ENCODE measurements at places on chromosomes 4 and X.

DNA sequence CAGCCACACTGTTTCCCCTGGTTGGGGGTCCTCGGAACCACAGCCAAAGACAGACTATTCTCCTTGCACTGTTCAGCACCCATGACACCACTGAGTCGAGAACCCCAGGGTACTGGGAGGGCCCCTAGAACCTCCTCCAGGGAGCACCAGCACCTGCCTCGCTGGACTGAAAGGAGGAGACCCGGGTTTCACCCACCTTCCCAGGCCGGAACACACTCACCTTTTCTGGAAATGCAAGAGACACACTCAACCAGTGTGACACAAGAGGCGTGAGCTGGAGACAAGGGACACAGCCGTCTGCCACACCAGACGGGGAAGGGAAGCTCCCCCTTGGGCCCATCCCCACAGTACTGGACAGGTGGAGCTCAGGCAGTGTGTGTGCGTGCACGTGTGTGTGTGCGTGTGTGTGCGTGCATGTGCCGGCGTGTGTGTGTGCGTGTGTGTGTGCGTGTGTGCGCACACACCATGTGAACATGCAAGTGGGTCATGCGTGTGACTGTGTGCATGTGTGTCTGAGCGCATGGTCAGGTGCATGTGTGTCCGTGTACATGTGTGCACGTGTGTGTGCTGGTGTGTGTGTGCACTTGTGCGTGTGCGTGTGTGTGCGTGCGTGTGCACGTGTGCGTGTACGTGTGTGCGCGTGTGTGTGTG, 128.8 kb upstream of the NKX1-1 start:
- DNase-seq: no peak

- DNase-seq: no peak
Measured at GRCh38 chrX:17602245-17602644, 135.0 kb upstream of the SCML1 start.

DNA sequence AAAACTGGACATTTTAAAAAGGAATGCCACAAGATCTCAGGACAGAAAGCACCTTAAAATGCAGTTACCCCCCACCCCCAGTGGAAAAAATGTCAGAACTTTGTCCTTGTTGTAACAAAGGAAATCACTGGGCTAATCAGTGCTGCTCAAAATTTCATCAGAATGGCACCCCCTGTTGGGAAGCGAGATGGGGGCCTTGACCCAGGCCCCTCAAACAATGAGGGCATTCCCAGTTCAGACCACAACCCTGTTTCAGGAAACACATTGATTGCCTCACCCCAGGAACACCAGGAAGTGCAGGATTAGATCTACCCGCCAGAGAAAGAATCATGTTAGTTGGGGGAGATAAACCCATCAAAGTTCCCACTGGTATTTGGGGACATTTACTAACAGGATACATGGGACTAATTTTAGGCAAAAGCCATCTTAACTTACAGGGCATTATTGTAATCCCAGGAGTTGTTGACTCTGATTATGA, 16.4 kb downstream of the SPIN2B start:
- DNase-seq: no peak

- no peak for DNase-seq
Measured at GRCh38 chr4:126599746-126600145, 1033.0 kb upstream of the INTU start.

DNA sequence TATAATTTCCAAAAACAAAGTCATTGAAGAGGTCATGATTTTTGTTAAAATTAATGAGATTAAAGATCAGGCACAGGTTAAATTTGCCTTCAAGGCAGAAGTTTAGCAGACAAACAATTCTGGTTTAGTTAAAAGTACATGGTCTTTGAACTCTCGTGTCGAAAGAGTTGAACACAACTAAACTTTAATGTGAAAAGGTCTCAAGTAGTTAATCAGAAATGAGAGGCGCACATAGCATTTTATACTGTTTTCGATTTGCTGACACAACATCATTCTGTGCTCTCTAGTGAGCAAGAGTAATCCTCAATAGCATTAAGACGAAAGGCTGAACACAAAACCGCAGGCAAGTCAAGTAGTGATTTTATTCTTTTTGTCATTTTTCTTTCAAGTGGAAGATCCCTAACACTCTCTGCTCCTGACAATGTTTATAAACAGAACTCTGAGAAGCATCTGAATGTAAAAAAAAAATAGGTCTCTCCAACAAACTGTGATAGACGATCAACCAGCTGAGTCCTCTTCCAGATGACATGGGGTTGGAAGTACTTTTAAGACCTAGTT, 49.8 kb downstream of the SH3RF1 start:
- DNase-seq: no peak

DNA sequence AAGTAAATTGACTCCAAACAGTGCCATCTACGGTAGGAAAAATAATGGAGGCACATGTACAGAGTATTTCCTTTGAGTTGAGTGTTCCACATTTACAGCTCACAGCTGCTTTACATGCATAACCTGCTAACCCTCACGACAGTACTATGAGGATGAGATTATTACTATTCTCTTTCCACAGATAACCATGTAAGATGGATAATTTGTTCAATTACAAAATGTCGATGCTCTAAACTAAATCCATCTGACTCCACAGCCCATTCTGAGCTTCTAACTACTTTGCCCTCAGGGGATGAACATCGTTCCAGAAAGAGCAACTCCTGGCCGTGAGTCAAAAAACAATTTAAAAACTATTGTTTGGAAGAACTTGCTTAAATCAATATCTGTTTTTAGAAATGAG, 330.4 kb upstream of the NWD2 start:
- no peak for DNase-seq

DNA sequence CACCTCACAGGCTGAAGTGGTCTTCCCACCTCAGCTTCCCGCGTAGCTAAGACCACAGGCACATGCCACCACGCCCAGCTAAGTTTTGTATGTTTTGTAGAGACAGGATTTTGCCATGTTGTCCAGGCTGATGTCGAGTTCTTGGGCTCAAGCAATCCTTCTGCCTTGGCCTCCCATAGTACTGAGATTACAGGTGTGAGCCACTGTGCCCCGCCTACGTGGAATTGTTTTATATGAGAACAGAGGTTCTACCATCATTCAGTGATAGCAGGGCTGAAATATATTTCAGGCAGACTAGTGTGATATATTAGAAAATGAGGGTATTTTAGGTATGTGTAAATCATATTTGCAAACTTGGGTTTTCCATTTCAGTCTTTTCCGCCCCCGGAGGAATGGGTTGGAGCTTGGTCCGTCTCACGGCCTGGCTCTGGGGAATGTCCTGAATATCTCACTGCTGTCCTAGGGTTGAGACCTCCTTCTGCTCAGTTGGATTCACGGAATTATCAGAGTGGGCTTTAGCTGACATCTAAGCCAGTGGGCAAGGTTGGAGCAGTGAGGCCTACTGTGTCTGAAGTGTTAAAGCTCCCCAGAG, 19.9 kb downstream of the NSD2 start:
- no peak for DNase-seq

GRCh38 chr4:80253510-80253909, 13.0 kb upstream of the FGF5 start:
- DNase-seq: no peak

DNA sequence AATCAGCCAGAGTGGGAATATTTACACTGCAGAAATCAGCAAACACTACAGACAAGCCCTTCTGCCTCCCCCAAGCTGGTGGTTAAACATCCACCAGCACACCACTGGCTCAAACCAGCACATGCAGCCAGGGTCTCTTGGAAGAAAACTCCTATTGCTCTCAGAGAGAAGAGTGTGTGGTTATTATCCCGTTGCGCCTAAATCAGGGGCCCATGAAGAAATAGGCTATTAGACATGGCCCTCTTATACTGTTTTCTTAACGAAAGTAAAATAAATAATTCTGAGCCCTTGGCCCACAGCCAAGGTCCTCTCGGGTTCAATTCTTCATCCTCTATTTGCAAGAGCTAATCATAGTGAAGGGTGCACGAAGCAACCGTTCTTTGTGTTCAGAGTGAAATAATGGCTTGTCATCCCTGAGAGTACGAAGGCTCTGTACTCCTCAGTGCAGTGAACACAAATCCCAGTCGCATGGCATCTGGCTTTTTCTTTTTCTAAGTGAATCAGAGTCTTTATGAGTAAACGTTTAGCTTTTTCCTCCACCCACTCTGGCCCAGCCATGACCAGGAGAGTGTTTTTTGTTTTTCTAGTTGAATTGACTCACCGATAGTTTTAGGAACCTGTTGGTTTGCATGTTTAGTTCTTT, 33.4 kb upstream of the RBM47 start:
- no peak for DNase-seq

DNA sequence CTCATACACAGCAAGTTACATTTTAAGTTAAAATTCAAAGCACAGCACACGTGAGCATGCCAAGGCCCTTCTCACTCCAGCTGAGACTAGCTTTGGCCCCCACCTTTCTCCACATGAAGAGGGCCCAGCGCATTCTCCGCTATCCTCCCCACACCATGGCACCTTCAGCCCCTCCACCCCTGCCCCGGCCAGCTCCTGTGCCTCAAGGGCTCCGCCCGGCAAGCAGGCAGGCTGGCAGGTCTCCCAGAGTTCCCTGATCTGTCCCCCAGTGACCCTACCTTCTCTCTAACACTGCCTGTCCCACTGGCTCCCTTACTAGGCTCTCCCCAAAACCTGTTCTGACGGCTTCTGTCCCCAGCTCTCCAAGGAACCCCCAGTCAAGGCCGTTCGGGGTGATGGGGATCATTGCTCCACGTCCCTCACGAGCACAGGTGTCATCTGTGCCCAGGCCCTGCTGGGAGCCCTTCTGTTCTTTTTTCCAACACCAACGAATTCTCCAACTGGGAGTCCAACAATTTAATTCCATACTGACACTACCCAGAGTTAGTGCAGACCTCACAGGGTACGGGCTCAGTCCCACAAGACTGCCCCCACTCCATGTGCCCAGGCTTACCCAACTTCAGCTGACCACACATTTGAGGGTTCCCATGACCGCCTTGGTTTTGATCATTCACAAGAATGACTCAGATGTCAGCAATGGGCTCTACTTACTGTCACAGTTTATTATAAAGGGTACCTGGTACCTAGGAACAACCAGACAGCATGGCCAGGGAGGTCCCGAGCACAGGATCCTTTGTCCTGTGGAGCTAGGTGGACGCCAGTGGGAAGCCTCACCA, 4.2 kb downstream of the LETM1 start:
- no peak for DNase-seq

DNA sequence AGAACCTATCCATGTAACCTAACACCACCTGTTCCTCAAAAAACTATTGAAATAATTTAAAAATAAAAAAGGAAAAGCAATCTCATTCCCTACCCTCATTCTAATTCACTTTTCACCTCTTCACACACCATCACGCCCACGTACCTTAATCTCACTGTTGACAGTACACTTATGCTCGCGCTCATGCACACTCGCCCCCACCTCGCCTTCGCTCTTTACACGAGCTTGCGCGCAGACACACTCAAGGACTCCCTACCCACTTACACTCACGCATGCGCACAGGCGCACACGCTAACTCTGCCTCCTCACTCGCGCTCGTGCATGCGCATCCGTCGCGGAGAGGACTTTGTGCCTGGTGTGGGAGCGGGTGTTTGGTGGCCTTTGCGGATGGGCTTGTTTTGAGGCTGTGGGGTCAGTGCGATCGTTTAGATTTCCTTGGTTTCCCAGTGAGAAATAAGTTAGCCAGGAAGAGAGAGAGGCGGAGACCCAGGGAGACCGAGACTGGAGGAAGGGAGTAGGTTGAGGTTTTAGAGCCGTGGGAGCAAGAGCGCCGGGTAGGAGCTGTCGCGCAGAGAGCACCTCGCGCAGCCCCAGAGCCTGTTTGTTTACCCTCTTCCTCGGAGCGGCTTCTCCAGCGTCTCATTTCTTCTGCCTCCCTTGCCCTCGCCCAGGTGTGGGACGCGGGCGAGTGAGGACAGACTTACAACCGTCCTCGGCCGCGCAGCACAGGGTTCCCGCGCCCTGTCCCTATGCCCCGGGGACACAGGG, 8.1 kb upstream of the GSX2 start:
- DNase-seq: peak; percentile 76

DNA sequence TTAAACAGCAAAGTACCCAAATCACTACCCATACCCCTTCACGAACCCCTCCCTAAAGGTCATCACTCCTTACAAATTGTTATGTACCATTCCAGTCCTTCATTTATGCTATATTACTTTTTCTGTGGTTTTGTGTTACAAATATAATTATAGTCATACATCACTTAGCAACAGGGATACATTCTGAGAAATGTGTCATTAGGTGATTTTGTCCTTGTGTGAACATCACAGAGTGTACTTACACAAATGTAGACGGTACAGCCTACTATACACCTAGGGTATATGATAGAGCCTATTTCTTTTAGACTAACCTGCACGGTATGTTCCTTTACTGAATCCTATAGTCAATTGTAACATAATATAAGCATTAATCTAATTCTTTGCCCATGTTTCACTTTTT, 61.9 kb downstream of the ASB9 start:
- no peak for DNase-seq

- no peak for DNase-seq
Measured at GRCh38 chr4:6641164-6641970, 882 bp downstream of the MRFAP1 start.

- DNase-seq: no peak
Measured at GRCh38 chr4:6619466-6620255, 20.8 kb upstream of the MRFAP1 start.

GRCh38 chr4:83618431-83618830, 82.5 kb downstream of the GPAT3 start:
- DNase-seq: no peak

DNA sequence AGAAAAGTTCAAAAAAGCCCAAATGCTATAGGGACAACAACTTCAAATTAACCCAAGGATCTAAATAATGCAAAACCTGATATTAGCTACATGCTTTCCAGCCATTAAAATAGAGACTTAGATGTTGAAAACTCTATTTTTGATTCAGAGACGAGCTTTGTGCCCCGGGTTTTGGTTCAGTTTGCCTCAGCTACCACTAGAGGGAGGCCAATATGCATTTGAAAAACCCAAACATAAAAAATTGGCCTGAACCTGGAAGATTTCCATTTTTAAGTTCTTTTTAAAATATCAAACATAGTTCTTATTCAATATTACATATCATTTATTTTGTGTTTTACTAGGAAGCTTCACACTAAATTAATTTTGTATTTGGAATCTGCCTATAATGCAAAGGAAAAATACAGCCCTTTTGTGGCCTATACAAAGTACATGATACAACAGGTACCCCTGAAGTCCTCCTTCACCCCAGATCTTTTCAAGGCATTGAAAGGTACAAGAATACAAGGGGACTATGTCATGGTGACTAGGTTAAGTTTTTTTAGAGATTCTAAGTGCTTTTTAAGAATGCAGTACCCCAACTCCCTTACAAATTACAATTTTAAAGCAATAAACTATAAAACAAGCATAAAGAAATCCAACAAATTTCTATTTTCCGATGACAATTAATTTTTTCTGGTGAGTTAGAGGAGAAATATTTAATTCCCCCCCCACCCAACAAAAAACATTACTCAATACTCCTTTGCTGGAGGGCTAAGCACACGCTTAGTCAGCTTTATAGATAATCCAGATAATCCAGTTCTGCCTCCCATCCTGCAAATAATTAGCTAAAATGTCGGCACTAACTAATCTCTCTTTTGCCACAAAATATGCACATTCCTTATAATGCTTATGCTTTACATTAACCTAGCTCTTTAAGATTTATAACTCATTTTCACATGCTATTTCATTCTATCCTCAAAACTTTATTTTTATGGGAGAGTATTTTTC, 97.7 kb upstream of the PTPN13 start:
- no peak for DNase-seq

- DNase-seq: no peak
Measured at GRCh38 chrX:5490786-5491563, 737.7 kb downstream of the NLGN4X start.

- no peak for DNase-seq
Measured at GRCh38 chr4:71550220-71551165, 211.7 kb downstream of the SLC4A4 start.

Data from activated naive CD4-positive, alpha-beta T cell (primary cell).